ENCODE measurements at places on chromosomes 5 and 9. TPM values are rescaled to one million over a fixed set of nuclear protein-coding genes. Genes with fewer than 3 reads are reported as not detected.

GRCh38 chr5:176744584-176744965 is 65.8 kb upstream of the UNC5A start:
- no peak for DNase-seq

- no peak for DNase-seq
Observed at GRCh38 chr5:132055441-132055807, 5.0 kb upstream of the IL3 start.

- DNase-seq: peak; percentile 99
Observed at GRCh38 chr9:113675475-113675941, 200.6 kb upstream of the ZNF618 start.

The PPP3R2 gene
- total RNA-seq: not detected

- no peak for DNase-seq
Observed at GRCh38 chr9:87657190-87657589, 68.7 kb upstream of the CTSL start.

The TEK gene
- 108 TPM for total RNA-seq

DNA sequence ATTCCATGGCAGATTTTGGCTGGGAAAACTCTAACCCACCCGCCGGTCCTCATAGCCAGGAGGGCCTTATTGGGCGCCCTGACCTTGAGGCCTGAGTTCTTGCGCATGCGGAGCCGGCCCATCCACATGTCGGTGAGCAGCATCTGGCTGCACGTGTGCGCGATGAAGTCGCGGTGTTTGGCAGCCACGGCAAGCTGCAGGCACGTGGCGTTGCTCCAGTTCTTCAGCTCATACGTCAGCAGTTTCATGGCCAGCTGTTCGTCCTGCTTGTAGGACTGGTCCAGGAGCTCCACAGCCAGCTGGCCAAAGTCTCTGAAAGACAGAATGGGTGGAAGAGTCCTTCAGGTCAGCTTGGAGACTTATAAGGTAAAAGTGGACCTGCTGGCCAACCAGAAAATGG is 204.3 kb upstream of the KLF9 start:
- no peak for DNase-seq

DNA sequence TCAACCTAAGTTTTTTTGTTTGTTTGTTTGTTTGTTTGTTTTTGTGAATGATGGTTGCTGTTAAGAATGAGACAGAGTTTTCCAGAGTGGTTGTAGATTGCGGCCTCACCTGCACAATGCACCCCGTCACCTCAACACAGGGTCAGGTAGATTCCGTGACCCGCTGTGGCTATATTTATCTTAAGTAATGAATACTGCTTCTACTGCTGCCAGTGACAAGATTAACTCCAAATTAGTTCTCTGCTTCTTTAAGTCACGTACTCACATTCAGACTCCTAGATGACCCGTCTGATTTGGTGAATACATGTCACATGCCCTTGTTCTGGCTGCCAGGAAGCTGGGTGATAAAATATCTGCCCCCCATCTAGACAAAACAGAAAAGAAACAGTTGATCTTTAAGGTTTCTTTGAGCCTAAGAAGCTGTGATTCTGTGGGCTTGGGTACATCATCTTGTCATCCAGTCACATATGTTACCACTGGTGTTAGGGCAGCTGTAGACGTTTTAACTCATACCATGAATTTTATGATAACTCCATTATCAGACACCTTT is 52.9 kb downstream of the CFAP95 start:
- DNase-seq: no peak

GRCh38 chr5:112546946-112547592 is 128.0 kb upstream of the EPB41L4A start:
- DNase-seq: no peak

DNA sequence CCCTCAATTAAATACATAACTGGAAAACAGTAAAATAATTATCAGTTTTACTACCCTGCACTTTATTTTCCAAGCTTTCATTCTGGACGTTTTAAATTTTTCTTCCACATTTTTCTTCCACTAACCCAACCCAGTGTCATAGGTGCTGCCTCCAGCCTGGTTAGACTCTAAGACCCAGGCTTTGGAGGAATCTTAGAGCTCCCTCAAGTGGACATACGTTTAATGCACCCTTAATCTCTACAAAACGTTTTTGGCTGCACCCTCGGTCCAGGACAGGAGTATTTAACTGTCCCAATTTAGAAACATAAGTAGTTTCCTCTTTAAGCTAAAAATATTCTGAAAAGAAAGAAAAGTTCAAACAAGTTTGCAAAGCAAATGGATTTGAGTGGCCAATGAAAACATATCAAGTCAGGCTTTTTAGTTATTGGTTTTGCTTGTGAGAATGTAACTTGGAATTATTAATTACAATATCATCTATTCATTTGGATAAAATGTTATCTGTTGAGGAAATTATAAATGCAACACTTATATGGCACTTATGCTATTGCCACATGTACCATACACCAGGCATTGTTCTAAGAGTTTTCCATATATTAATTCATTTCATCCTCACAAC is 38.9 kb downstream of the CDH6 start:
- peak; percentile 27 for DNase-seq

The CXCL14 gene
- not detected for total RNA-seq

The TXNDC8 gene
- total RNA-seq: not detected

DNA sequence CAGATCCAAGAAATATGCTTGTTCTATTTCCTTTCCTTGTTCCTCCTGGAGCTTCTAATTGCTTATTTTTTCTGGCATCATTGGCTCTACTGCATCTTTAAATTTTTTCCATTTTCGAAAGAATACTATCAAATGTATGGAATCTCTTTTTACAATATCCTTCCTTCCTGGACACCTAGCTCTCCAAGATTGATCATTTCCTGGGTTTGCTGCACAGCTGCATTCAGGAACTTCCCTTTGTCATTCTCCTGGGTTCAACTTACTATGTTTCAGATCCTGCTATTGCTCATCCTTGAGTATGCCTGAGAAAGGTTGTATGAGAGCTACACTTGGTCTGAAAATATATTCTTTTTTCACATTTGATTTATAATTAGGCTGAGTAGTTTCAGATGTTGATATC is 73.7 kb upstream of the ERCC6L2 start:
- peak; percentile 26 for DNase-seq

DNA sequence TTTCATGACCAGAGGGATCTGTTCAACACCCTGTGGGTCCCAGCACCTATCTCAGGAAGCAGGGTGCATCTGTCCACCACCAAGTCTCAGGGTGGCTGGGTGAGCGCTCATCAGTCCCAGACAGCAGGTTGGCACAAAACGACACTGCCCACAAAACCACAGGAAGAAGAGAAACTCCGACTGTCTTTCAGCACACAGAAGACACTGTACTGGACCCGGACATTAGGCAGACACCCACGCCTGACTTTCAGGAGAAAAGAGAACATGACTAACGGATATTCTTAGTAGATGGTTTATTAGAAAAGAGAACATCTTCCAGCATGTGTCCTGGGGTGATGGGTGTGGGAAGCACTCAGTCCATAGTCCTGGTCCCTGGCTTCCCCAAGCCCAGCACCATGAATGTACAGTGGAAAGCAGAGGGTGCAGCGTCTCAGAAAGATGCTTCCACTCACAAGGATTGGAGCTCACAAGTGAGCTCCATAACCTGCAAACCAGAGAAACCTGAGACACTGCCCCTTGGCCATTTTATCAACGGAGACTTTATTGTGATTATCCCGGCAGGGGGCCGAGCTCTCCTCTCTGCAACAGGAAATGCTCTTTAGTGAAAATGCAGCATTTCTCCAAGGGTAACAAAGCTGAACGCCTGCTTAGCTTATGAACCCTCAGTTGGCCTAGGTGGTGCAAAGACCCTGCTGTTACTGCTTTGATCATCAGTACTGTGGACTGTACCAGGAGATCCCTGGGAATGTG is 35.8 kb upstream of the LCP2 start:
- no peak for DNase-seq

DNA sequence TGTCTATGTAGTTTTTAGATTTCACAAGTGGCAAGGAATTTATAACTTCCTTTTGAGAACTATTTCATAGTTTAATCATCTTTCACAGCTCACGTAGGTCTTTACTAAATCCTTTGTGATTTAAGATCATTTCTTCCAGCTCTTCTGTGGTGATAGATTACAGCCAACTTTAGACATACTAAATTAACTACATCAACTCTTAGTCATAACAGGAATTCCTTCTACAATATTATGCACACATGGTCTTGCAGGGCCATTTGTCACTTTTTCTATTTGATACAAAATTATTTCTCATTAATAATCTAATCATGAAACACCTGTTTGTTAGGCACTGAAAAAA is 208.4 kb downstream of the PDE4D start:
- DNase-seq: no peak

The IFNK gene
- total RNA-seq: not detected

DNA sequence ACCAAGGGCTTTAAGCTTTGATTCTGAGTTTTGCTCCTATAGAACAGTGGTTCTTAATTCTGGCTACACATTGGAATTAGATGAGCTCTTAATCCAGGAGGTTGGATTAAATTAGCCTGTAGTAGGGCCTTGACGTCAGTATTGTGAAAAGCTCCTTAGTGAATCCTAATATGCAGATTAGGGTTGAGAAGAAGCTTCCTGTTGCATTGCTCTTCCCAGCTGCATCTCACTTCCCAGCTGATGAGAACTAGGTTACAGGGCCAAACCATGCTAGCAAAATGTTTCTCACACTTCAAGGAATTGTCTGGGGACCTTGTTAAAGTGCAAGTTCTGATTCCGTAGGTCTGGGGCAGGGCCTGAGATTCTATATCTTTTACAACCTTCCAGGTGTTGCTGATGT is 300.0 kb downstream of the ZSWIM6 start:
- no peak for DNase-seq

DNA sequence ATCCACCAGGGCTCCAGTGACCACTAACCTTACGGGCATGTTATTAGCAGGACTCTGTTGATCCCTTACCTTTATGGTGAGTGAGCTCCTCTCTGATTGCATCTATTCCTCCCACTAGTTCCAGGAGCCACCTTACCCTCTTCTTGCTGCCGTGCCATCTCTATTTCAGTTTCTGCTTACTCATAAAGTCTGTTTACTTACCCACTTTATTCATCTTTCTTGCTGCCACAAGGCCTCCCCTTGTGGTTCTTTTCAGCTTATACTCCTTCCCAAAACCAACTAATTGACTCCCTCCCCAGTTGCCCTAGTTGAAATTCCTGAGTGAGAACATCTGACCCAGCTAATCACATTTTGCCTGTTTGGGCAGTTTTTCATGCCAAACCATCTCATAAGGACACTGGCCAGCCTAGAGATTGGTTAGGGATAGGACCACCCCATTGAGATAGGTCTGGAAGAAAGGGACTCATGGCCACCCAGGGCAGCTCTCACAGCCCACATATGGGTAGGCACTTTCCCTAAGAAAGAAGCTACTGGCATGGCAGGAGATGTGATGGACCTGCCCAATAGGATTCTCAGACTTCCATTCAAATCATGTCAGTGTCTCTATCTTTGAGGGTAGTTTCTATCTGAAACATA is 412.7 kb downstream of the EFNA5 start:
- no peak for DNase-seq

The ORM2 gene
- not detected for total RNA-seq

Measured in lung microvascular endothelial cell (primary cell).